ENCODE measurements at places on chromosomes 5 and 9.

DNA sequence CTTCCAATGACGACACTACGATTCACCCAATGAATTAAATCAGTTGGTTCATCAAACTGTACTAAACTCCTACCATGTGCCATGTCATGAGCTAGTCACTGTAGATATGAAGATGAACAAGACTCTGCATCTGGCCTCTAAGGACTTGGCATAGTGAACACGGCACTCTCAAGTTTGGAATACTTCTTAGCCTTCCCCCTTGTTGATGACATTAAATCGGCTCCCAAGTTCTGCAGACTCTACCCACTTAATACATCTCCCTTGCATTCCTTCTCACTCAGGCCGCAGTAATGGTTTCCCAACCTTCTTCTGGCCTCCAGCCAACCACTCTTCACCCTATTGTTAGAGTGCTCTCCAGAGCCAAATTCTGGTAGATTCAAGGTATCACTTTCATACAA, 184.7 kb downstream of the MAPKAP1 start:
- no peak for DNase-seq

GRCh38 chr5:127002390-127002789, 28.0 kb downstream of the MARCHF3 start:
- no peak for DNase-seq

DNA sequence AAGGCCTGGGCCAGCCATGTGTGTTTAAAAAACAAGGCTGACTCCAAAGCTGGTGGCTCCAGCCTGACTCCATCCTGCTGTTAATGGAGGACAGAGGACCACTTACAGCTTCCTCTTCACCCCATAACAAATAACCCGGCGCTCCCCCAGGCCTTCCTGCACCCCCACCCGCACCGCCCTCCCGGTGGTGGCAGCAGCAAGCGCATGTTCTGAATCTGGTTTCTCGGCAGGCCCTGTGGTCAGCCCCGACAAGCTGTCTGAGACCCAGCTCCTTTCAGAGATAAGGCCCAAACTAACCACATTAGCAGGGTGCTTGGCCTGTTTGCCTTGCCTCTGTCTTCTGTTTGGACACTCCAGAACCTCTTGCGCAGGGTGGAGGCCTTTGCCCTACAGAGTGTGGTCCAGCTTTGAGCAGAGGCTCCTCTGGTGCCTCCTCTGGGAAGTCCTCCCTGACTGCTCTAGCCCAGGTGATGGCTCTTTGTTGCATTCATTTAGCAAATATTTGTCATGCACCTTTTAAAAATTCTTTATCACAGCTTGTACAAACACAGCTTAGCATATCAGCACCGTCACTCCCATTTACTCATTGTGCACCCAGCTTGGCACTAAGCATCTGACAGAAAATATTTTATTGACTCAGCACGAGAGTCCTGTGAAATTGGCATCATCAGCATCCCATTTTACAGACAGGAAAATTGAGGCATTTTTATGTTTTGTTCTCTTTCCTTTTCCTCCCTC, 78.4 kb downstream of the NDFIP1 start:
- DNase-seq = no peak

- DNase-seq = no peak
Observed at GRCh38 chr9:99181621-99182020, 40.1 kb downstream of the ALG2 start.

GRCh38 chr9:82968816-82969215, 94.1 kb downstream of the RASEF start:
- no peak for DNase-seq

GRCh38 chr5:74179701-74180100, 460.8 kb downstream of the ENC1 start:
- no peak for DNase-seq

Data from cortex of kidney (tissue), 1 donor.